ENCODE measurements at places on chromosomes 5 and 9. TPM values are rescaled to one million over a fixed set of nuclear protein-coding genes. Genes with fewer than 3 reads are reported as not detected.

OR1J2 gene
- not detected for total RNA-seq

STPG3 gene
- total RNA-seq: not detected

C1QTNF2 gene
- 0.15 TPM for total RNA-seq

FOXB2 gene
- not detected for total RNA-seq

DBH gene
- not detected for total RNA-seq

ISL1 gene
- total RNA-seq: 1.3 TPM

GHR gene
- total RNA-seq: not detected

PPP2R2B gene
- total RNA-seq: not detected

INVS gene
- total RNA-seq: 21.1 TPM

PCDHGA4 gene
- not detected for total RNA-seq

SREK1IP1 gene
- total RNA-seq: 25.5 TPM

AGXT2 gene
- not detected for total RNA-seq

IL9 gene
- not detected for total RNA-seq

ZBTB34 gene
- total RNA-seq: 5.6 TPM

ADGRV1 gene
- total RNA-seq: 6.0 TPM

OLFM1 gene
- total RNA-seq: 3.5 TPM

SHISAL2B gene
- not detected for total RNA-seq

NR4A3 gene
- total RNA-seq: 0.86 TPM

TRPM6 gene
- 0.44 TPM for total RNA-seq

TIMD4 gene
- total RNA-seq: not detected

ESM1 gene
- total RNA-seq: not detected

POU5F2 gene
- total RNA-seq: 0.44 TPM

IL4 gene
- not detected for total RNA-seq

SLC36A2 gene
- total RNA-seq: not detected

LRRC70 gene
- 0.37 TPM for total RNA-seq

TUSC1 gene
- not detected for total RNA-seq

F2RL1 gene
- 119 TPM for total RNA-seq

ARAP3 gene
- total RNA-seq: 15.1 TPM

ZFP2 gene
- 0.57 TPM for total RNA-seq

NEUROG1 gene
- not detected for total RNA-seq

DNAH5 gene
- 0.37 TPM for total RNA-seq

IFNE gene
- total RNA-seq: 0.96 TPM

TNFAIP8 gene
- total RNA-seq: 18.4 TPM
